Cardiac septum (tissue), 1 donor: ENCODE measurements at places on chromosomes 4 and X.

GRCh38 chr4:118224243-118224829 is 128.5 kb downstream of the PRSS12 start:
- no peak for DNase-seq

GRCh38 chr4:177225605-177226004 is 84.1 kb upstream of the NEIL3 start:
- no peak for DNase-seq

GRCh38 chr4:11598591-11598990 is 169.9 kb upstream of the HS3ST1 start:
- DNase-seq: no peak

DNA sequence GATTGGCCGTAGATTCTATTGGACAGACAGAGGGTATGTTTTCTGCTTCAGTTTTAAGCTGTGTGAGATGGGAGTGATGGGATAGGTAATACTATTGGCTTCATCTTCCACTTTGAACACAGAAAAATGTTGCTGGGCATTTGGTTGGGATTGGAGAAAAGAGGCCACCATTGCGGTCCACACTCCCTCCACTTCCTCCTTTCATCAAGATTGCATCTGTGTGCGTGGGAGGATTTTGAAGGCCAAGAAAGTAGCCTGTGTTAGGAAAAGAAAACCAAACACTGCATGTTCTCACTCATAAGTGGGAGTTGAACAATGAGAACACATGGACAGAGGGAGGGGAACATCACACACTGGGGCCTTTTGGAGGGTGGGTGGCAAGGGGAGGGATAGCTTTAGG is 56.4 kb downstream of the EGF start:
- no peak for DNase-seq

DNA sequence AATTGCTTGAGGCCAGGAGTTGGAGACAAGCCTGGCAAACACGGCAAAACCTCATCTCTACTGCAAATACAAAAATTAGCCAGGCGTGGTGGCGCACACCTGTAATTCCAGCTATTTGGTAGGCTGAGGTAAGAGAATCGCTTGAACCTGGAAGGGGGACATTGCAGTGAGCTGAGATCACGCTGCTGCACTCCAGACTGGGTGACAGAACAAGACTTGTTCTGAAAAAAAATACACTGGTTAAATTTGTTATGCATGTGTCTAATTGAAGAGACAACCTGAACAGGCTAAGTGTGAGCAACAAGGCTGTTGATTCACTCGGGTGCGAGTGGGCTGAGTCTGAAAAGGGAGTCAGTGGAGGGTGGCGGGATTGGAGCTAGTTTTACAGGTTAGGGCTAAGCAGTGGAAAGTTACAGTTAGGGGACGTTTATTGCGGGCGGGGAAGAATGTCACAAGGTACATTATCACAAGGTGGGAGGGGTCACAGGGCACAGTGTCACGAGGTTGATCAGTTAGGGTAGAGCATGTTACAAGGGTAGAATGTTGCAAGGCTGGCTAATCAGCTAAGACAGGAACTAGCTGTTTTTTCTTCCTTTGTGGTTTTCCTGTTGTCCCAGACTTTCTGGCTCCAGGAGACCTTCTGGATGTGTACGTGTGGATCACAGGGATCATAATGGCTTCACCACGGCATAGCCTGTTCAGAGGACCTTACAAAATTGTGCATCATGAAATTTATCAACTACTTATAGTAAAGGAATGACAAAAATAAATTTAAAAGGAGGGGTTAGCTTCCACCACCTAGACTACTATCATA is 115.8 kb downstream of the NAA11 start:
- no peak for DNase-seq

GRCh38 chrX:73289039-73289438 is 74.4 kb upstream of the NAP1L2 start:
- DNase-seq: no peak

- DNase-seq: no peak
Observed at GRCh38 chr4:183823434-183823833, 81.7 kb upstream of the STOX2 start.

GRCh38 chr4:86472377-86473019 is 112.6 kb upstream of the MAPK10 start:
- DNase-seq: no peak

- DNase-seq: no peak
Observed at GRCh38 chr4:80787306-80787705, 243.2 kb upstream of the BMP3 start.

DNA sequence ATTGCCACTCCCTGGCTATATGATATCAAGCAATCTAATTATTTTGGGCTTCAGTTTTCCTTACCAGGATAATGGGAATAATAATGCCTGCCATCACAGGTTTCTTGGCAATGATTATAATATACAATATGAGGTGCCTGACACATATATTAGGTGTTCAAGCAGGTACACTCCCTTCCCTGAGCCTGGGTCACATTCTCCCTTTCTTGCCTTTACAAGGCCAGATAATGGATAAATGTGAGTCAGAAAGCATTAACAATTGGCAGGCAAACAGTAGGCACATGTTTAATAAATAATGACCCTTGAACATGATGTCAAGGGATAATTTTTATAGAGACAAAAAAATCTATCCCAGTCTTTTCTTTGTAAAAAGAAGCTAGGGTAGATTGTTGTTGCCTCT is 17.2 kb downstream of the NDP start:
- no peak for DNase-seq

- no peak for DNase-seq
Observed at GRCh38 chr4:3096202-3096601, 21.7 kb downstream of the HTT start.

GRCh38 chrX:149707147-149707901 is 4.5 kb upstream of the MAGEA11 start:
- DNase-seq: no peak
